ENCODE measurements at places on chromosomes 7 and 10.
A peak's percentile ranks its signal among the peaks of the same experiment; 100 is the strongest.

- no peak for DNase-seq
These were observed 33.0 kb downstream of the SRPK2 start for GRCh38 chr7:105355701-105356100.

DNA sequence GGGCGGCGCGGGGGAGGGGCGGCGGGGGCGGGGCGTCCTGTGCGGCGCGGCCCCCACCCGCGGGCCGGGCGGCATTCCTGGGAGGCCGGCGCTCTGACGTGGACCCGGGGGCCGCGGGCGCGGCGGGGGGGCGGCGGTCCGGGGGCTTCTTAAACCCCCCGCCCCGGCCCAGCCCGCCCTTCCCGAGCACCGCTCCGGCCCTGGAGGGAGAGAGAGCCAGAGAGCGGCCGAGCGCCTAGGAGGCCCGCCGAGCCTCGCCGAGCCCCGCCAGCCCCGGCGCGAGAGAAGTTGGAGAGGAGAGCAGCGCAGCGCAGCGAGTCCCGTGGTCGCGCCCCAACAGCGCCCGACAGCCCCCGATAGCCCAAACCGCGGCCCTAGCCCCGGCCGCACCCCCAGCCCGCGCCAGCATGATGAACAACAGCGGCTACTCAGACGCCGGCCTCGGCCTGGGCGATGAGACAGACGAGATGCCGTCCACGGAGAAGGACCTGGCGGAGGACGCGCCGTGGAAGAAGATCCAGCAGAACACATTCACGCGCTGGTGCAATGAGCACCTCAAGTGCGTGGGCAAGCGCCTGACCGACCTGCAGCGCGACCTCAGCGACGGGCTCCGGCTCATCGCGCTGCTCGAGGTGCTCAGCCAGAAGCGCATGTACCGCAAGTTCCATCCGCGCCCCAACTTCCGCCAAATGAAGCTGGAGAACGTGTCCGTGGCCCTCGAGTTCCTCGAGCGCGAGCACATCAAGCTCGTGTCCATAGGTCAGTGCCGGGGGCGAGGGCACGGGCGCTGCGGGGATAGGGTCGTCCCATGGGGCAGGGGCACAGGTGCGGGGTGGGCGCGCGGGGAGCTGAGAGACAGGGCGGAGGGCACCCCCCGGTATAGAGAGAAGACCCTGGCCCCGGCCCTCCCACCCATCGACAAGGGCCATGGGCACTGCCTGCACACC lies at the start of gene FLNC:
FLNC (plus strand) TSS at position 176 of the 947 bp plus-strand sequence; CDS start at position 408, 232 bp downstream.
- DNase-seq = peak; percentile 80

GRCh38 chr10:77506517-77507200 lies 130.9 kb downstream of the KCNMA1 start:
- no peak for DNase-seq

DNA sequence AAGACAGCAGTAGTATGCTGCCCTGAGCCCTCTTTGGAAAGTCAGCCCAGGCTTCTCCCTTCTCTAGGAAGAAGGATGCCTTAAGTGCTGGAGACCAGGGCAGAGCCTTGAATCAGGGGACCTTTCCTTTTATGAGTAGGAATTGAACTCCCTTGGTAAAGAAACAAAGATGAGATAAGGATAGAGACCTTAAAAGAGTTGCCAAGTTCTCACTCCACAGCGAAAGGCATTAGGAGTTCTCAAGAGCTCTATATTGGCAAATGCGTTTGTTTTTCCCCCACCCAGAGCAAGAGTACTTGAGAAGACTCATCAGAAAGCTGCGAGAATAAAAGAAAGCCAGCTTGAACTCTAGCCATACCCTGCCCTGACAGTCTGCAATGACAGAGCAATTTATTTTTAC lies 72.9 kb upstream of the OGDHL start:
- no peak for DNase-seq

GRCh38 chr7:103141753-103142404 lies 7.0 kb downstream of the NAPEPLD start:
- DNase-seq = no peak

DNA sequence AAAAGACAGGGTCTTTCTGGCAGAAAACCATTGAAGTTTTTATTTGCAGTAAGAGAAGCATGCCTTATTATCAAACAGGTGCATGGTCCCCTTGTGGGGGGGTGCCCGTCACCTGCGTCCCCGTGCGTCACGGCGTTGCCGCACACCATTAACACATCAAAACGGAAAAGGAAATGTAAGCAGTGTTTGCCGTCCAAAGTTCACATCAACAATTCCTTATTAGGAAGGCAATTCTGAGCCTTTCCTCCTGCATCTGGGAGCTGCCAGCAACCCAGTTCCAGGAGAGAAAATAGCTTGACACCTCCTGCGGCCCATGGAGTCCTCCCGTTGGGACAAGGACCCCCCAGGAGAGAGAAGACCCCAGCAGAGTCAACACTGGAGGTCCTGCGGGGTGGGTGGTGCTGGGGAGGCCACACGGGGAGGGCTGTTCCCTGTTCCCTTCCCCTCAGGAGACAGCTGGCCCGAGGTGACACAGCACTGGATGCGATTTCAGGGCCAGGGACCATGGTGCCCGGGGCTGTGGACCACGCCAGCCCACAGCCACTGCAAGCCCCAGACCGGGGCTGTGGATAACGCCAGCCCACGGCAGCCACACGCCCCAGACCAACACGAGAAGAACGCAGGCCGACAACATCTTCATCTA lies 39.5 kb downstream of the DIP2C start:
- DNase-seq = peak; percentile 90

DNA sequence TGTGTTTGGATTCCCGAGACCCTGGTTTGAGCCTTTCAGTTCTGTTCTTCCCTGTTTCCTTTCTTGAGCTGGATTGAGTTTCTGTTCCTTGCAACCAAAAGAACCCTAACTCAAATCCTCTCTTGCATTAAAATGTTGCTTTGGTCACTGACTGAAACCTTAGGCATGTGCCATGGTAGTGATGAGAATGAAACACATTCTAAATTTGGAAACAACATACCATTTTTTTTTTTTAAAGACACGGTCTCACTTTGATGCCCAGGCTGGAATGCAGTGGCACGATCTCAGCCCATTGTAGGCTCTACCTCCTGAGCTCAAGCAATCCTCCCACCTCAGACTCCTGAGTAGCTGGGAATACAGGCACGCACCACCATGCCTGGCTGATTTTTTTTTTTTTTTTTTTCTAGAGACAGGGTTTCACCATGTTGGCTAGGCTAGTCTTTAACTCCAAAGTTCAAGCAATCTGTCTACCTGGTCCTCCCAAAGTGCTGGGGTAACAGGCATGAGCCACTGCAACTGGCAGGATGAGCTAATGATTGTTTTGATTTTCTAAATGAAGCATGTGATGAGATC lies 8.4 kb downstream of the THAP5 start:
- DNase-seq = no peak

DNA sequence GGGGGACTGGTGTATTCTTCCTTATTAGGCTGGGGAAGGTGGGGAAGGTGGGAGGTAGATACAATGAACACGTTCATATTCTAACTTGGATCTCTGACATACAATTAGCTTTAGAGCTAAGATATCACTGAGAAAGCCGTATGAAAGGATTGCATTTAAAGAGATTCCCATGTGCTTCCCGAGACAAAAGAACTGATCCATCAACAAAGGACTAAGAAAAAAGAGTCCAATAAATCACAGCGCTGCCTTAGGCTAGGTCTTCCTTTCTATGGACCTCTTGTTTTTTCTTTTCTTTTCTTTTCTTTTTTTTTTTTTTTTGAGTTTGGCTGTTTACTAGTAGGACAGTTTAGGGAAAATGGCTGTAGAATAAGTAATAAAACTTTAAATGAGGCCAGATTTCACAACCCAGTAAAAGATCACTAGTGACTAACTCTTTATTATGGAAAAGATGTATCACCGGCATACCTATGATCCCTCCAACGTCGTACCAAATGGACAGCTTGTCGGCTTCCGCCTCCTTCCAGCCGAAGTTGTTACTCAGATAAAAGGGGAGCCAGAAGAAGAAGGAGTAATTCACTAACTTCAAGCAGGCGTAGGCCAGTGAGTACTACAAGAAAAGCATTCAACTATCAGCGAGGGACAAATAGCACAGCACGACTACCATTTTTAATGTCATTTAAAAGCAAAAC lies 50.0 kb downstream of the SLC37A3 start:
- DNase-seq = no peak

DNA sequence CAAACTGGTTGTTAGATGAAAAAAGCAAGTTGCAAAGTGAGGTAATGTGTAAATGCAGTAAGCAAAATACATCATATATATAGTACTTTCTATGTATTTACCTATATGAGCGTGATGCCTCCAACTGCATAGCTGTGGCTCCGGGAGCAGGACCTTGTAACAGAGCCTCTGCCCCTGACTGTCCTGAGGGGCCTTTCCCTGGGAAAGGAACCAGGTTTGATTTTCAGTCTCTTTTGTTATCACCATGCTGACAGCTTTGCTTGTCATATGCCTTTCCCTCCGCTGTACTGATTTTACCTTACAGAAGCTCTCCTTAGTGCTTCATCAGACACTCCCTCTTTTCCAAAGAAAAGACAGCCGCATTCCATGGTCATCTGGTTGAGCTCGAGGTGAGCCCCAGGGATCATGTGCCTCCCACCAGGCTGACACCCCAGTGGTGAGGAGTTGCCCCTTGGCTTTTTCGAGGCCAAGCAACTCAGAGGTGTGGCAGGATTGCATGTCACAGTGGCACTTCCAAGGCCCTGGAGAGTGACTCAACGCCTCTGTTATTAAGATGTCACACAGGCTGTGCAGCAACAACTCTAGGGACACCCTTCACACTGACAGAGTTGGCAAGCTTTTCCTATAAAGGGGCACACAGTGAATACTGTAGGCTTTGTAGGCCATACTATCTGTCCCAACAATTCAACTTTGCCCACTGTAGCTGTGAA lies 78.9 kb downstream of the ALOX5 start:
- DNase-seq = no peak

DNA sequence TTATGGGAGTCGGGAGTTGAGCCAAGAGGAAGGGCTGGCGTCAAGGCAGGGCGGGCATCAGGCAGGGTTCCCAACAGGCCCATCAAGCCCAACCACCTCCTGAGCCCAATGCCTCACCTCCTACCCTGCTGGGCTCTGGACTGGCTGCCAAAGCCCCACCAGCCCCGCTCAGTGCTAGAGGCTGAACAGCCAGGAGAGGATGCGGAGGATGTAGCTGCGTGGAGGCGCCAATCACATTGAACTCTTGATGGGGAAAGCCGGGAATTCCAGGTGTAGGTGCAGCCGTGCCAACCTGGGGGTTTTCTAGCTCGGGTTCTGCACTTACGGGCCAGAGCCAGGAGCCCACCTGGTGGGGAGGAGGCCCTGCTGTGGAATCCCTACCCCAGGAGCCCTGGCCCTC lies 12.9 kb downstream of the ATP5MF start:
- DNase-seq = no peak

- DNase-seq = no peak
These were observed 21.1 kb downstream of the GATA3 start for GRCh38 chr10:8075282-8076260.

- DNase-seq = no peak
These were observed 9.8 kb downstream of the LFNG start for GRCh38 chr7:2529161-2530070.

GRCh38 chr7:105791926-105792325 lies 84.5 kb downstream of the ATXN7L1 start:
- DNase-seq = no peak

DNA sequence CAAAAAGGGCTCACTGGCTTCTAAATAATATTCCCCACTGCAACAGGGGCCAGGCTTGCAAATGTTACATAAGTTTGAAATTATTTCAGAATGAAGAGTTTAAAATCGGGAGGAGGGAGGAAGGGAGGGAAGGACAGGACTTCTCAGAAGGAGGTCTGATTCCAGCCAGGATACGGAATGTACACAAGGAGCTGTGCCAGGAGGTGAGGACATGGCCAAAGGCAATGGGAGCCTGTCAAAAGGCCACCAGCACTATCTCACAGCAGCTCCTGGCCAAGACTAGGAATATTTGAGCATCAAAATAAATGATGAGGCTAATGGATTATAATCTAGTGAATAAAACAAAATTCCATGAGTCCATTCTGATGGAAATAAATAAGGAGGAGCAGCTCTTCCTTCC lies 18.6 kb upstream of the DRGX start:
- no peak for DNase-seq

- DNase-seq = no peak
These were observed 75.5 kb downstream of the LRMDA start for GRCh38 chr10:75506930-75507329.

DNA sequence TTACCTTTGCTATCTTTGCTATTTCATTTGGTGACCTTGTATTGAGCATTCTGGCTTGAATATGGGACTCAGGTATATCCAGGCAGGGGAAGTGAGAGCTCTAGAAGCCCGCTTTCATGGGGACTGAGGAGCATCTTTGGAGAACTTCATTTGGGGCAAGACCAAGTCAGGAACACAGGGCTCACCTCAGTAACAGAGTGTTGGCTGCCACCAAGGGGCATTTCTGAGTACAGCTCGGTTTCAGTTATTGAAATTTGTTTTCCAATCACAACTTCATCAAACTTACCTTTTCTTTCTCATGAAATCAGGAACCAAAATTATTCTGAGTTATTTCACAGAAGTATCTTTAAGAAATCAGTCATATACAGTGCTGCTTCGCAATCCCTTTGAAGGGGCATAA lies 337.2 kb downstream of the C7orf25 start:
- peak; percentile 43 for DNase-seq

DNA sequence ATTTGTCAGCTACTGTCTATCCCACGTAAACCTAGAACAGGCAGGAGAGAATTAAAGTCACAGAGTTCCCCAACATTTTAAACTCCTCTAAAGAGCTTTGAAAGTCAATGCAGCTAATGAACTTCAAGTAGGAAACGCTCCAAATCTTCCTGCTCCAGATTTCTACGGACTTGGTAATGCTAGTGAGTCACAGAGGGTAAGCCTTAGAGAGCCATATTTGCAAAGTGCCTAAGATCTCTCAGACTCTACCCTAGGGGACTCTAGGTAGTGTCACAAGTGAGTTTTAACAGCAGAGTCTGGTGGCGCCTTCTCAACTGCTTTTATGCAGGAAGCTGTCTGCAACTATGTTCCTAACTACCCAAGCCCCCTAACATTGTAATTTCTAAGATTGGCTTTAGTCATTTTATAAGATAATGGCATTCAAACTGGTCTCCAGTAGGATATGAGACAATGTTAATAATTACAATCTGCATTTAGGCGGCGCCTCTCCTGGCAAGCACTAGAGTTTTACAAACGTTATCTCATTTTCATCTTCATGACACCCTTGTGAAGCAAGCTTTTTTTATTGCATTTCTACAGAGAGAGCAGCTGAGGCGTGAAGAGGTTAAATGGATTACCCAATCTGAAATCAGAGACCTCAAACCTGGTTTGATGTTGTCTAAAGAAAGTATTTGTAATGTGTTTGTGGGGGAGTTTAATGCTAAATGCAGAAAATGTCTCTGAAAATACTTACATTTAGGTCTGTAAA lies 22.0 kb upstream of the FZD1 start:
- DNase-seq = no peak

Measured in lung (tissue), 17 donors.